Thoracic aorta endothelial cell (primary cell): ENCODE measurements at places on chromosomes 2 and 18. TPM values are rescaled to one million over a fixed set of nuclear protein-coding genes. Genes with fewer than 3 reads are reported as not detected.

ROCK1 gene
- total RNA-seq, result 73.3 and 76.9 TPM in 2 replicates

USP34 gene
- total RNA-seq, result 173 and 190 TPM in 2 replicates

PAX3 gene
- total RNA-seq, result not detected in 2 replicates

CPO gene
- not detected in 2 replicates for total RNA-seq

SLC38A11 gene
- not detected in 2 replicates for total RNA-seq

TSPYL6 gene
- not detected in 2 replicates for total RNA-seq

CMPK2 gene
- 1.1 and 1.9 TPM in 2 replicates for total RNA-seq

IL18R1 gene
- 6.4 TPM in 2 replicates for total RNA-seq

RGPD3 gene
- total RNA-seq, result 0.53 and 0.79 TPM in 2 replicates

TMEM37 gene
- 1.1 and 2.4 TPM in 2 replicates for total RNA-seq
